ENCODE measurements at places on chromosomes 1 and 21. TPM values are rescaled to one million over a fixed set of nuclear protein-coding genes. Genes with fewer than 3 reads are reported as not detected.

DNA sequence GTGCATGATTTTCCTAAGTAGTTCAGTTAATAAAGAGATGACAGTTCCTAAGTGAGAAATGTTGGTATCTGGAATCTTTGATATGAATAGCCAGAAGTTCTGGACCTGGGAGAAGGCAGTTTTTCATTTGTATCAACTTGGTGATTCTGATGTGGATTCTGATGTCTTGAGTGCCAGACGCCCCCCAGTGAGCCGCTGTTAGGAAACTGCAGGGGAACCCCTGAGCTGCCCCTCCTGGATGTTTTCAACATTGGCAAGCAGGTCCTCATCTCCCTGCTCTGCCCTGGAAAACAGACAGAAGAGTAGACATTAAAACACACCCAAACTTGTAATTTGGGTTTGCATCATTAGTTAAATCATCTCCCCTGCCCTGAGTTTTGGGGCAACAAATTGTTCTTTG is 7.4 kb downstream of the ETS2 start:
- no peaks in the 10 kb centered on the region for H3K27me3 ChIP-seq
- DNase-seq: no peak
- no peak overlapping the region for H3K27ac ChIP-seq
- no peaks in the 10 kb centered on the region for H3K4me1 ChIP-seq
- peaks cover 66% of the 10 kb centered on the region for H3K36me3 ChIP-seq

DNA sequence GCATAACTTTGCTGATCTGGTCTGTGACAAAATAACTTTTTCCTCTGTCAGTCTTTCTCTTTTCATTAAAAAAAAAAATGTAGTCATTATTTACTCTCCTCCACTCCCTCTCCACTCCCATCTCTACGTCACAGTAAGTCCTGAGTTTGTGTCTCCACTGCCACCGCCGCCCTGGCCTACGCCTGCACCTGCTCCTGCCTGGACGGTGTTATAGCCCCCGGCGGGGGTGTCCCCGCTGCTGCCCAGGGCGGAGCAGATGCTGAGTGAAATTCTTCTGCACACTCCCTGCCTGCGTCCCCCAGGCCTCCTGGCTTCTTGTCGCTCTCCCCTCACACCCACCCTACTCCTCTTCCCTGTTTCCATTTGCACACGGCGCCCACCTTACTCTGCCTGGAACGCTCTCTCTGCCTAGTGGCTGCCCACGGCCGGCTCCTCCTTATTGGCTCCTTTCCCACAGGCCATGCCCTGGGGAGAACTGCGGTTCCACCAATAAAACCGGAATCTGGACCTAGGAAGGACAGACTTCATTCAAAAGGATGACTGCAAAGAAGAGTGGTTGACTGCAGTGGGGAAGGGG is 55.2 kb upstream of the C1orf174 start:
- DNase-seq: no peak
- no peaks in the 10 kb centered on the region for H3K4me1 ChIP-seq
- H3K27me3 ChIP-seq: peaks cover 7% of the 10 kb centered on the region
- no peaks in the 10 kb centered on the region for H3K36me3 ChIP-seq

- peak overlapping the region; percentile 45 for H3K4me3 ChIP-seq
- H3K27ac ChIP-seq: peak overlapping the region; percentile 83
- H3K27me3 ChIP-seq: no peaks in the 10 kb centered on the region
- no peak for DNase-seq
These were observed 5.5 kb upstream of the PTP4A2 start for GRCh38 chr1:31943546-31944184.

DNA sequence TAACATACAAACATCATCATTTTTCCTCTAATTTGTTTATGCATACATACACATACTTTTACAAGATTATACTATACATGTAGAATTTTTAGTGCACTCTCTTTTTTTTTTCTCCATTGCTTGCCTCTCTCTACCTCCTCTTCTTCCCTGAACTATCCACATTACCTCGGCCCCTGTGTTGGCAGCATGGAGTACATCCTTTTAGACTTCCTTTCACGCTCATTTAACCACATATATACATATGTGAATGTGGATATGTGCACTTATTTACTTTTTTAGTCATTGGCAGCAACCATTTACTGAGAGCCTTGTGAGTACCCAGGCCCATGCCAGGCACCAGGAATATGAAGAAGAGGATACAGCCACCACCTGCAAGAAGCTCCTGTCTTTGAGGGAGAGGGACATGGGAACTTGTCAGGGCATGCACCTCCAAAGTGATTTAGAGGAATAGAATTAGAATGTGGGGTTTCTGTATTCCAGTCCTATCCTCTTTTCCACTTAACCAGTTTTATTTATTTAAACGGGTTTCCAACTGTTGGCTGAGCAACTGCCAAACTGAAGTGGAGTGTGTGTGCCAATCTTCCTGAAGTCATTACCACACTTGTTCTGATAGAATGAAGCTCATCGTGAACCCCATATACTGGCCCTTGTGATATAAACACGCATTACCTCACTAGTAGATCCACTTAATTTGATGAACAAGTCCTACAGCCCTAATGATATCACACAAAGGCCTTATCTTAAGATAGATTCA is 212.6 kb downstream of the TNR start:
- H3K36me3 ChIP-seq: no peaks in the 10 kb centered on the region
- no peak overlapping the region for H3K4me3 ChIP-seq
- peaks cover 68% of the 10 kb centered on the region for H3K27me3 ChIP-seq
- DNase-seq: no peak
- H3K27ac ChIP-seq: no peak overlapping the region

- no peak overlapping the region for H3K4me3 ChIP-seq
- H3K27me3 ChIP-seq: no peaks in the 10 kb centered on the region
- DNase-seq: no peak
These were observed 8.8 kb downstream of the LAMB3 start for GRCh38 chr1:209643285-209644020.

DNA sequence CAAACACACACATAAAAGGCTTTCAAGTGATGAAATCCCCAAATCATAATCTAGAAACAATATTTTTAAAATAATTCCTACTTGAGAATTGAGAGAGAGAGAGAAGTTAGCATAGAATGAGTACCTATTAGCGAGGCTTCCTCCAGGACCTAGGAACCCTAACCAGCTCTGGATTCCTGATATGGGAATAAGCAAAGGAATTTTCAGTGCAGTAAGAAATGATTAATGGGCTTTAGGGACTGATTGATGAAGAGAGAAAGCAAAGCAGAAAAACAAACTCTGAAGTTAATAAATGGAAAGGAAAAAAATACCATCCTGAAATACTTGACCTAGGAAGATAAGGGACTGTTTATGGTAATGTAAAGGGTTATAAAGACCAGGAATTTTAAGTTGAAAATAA is 60.6 kb downstream of the WARS2 start:
- H3K4me3 ChIP-seq: no peak overlapping the region
- no peaks in the 10 kb centered on the region for H3K27me3 ChIP-seq
- no peaks in the 10 kb centered on the region for H3K4me1 ChIP-seq

The ATP1A4 gene
- total RNA-seq: not detected

The PRKCZ gene
- 46.8 TPM for total RNA-seq

The TSSK3 gene
- 1.6 TPM for total RNA-seq

Measured in HCT116 (cell line).